ENCODE measurements at places on chromosomes 2 and 18.

GRCh38 chr2:204251158-204251997 is 293.9 kb upstream of the PARD3B start:
- DNase-seq: no peak

DNA sequence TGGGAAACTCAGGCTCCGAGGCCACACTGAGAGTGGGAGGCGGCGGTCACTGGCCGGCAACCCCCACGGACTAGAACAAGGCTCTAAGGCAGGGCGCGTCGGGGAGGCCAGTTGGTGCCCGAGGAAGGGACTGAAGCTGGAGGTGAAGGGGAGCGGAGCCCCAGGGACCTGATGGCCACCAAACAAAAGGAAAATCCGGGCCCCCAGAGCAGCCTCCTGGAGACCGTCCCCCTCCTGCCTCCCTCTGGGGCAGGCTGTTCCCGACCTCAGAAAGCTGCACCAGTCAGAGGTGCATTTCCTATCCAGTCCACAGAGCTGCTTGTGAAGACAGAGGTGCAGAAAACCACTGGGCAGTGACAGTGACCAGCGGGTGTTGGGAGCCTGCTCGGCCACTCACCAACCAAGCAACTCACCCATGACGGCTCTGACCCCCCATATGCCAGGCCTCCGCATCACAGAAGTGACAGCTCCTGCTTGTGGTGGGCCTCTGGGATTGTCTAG is 172.7 kb downstream of the TWIST2 start:
- no peak for DNase-seq

GRCh38 chr2:187500585-187501359 is 52.7 kb upstream of the CALCRL start:
- DNase-seq: no peak

GRCh38 chr2:138432971-138433370 is 68.6 kb upstream of the SPOPL start:
- DNase-seq: no peak

GRCh38 chr2:207891086-207891844 is 121.6 kb upstream of the FZD5 start:
- no peak for DNase-seq

DNA sequence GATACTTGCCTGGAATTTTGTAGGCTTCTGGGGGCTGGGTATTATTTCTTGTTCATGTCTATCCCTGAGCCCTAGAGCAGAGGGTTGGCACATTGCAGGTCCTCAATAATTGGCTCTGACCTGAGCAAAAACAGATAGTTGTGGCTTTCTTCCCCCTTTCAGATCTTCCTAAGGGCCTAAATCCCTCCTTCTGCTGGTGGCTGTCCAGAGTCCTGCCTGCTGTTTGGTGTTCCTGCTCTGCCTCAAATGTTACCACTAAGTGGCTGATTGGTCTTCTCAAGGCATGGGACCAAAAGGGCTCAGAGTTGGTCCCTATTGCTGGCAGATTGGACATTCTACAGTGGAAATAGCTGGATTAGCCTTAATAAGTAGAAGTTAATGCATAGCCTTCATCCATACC is 1.1 kb upstream of the CRYGB start:
- DNase-seq: no peak

Data from smooth muscle cell of the brain vasculature (primary cell).